ENCODE measurements at places on chromosomes 6 and 20.

- DNase-seq = no peak
Observed at GRCh38 chr6:43465948-43466347, 10.6 kb upstream of the DLK2 start.

GRCh38 chr20:15597306-15597705 is 975.9 kb downstream of the KIF16B start:
- no peak for DNase-seq

DNA sequence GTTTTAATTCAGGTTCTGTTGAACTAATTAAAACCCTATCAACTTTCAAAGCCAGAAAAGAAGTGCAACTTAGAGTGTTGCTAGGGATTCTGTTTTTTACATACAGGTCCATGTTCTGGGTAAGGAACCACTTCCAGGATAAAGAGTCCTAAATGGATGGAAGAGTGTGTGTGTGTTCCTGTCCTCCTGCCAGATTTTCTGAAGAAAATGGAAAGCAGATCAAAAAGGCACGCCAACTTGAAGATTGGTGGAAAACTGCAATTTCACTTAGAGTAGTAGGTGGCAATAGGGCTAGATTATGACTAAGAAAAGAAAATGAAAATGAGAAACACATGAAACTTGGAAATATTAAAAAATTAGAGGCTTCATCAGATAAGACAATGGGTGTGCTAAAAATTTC is 85.3 kb downstream of the COL21A1 start:
- no peak for DNase-seq

GRCh38 chr6:20882014-20882413 is 347.8 kb downstream of the CDKAL1 start:
- no peak for DNase-seq

GRCh38 chr6:292506-293192 is 362 bp downstream of the DUSP22 start:
- no peak for DNase-seq

- DNase-seq = peak; percentile 18
Observed at GRCh38 chr6:2274981-2275891, 29.8 kb upstream of the GMDS start.

DNA sequence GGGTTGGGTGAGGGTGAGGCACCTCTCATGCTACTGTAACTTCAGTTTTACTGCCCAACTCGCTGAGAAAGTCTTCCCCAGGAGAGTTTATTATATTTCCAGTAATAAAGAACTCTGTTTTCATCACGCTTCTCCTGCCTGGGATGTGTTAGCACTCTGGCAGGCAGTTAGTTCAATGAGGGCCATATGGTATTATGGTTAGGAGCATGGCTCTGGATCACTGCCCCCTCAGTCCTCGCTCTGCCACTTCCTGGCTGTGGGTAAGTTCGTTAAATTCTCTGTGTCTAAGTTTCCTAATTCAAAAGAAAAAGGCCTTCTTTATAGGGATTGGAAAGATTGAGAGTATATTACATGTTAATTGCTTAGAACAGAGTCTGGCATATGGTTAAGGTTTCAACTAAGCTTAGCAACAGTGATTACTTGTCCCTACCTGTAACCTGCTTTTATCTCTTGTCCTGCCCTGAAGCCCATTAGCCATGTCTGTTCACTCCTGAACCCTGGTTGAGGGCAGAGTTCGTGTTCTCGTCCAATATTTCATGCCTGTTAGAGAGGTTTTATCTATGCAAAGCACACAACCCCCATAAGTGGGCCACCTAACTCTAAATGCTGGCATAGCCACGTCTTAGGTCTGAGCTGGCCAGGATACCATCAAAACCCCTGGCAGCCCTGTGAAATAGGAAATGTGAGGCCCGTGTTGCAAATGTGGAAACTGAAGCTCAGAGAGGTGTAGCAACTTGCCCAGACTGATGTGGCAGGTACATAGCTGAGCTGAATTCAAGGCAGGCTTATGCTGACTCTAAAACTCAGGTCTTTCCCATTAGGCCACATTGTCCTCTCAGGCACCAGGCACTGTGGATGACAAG is 342.5 kb upstream of the JARID2 start:
- no peak for DNase-seq

DNA sequence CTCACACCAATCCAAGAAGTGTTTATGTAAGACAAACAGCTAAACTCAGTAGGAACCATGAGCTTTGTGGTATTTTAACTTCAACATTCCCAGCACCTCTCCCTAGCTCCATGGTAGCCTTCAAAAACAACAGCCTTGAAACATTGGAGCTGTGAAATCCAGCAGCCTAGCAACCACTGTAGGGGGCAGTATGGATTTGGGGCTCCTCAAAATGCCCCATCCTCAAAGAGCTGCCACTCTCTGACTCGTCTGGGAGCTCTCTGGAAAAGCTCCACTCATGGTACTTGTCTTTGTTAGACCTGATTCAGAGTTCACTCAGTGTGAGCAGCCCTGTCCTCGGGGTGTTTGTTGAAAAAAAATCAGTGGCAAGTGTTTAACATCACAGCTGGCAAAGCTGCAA is 82.9 kb downstream of the KIF6 start:
- no peak for DNase-seq

- DNase-seq = no peak
Observed at GRCh38 chr6:16031278-16031981, 97.5 kb upstream of the MYLIP start.

GRCh38 chr6:43833996-43834390 is 64.0 kb downstream of the VEGFA start:
- no peak for DNase-seq

DNA sequence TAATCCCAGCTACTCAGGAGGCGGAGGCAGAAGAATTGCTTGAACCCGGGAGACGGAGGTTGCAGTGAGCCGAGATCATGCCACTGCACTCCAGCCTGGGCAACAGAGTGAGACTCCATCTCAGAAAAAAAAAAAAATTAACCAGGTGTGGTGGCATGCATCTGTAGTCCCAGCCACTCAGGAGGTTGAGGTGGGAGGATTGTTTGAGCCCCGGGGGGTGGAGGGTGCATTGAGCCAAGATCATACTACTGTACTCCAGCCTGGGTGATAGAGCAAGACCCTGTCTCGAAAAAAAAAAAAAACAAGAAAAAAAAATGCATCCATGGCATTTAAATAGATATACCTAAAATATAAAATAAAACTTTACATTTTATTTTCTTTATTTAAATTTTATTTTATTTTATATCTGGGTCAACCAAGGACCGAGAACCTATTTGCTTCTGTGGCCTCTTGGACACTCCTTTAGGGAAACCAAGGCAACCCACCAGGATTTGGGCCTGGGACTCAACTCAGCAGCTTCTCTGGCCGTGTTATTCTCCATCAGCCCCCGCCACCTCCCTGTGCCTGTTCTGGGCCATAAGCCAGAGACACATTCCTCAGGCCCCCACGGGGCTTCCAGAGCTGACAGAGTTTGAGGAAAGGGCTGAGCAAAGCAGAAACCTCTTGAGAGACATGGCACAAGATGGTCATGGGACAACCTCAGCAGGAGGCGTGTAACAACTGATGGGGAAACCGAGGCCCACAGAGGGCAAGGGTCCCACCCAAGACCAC is 6.2 kb downstream of the SNTA1 start:
- no peak for DNase-seq

DNA sequence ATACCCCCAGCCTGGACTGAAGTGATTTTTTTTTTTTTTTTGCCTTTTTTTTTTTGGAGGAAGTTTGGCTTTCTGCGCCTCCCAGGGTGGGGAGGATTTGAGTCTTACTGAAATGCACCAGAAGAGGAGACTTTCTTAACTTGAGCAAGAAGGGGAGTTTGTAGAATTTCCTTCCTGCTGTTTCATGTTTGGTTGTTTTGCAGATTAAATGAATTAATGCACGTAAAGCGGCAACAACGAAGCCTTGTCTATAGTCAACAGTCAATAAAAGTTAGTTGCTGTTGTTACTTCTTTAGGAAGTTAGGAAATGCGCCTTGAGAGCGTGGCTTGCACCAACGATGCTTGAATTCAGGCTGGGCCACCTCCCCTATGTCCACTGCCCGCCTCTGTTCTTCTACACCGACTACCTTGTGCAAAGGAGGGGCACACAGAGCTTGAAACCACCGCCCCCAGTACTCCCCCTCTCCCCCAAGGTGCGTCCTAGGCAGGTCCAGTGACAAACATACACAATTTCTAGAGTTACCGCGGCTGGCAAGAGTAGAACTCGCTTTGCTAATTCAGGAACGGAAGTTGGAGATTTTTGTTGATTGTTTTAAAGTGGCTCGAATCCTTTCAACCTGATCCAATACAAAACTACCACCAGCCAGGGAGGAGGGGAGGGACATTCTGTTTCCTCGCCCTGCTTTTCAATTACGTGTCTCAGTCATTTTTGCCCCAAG is 830 bp upstream of the CYP24A1 start:
- no peak for DNase-seq

DNA sequence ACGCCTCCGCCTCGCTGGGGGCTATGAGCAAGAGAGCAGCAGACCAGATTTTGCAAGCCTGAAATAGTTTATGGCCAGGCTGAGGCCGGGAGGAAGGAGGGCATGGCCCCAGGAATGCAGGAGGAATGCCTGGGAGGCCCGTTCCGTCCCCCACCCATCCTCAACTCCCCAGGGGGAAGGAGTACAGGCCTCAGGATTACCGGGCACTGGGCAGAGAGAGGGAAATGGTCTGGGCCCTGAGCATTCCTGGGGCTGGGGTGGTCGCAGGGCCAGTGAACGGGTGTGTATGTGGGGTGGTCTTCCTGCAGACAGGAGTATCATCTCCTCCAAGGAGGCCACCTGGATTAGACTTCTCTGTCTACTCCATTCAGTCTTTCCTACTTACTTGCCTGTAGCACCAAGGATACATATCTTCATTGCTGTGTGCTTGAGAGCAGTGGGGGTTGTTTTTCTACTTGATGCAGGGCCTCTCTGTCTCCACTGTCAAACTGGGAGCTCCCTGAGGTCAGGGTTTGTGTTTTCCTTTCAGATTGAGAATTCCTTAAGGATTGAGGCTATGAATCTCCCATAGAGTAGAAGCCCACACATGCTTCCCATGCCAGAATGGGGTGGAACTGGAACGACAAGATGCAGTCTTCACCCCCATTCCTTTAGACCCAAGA is 81.3 kb downstream of the VEGFA start:
- DNase-seq = no peak

DNA sequence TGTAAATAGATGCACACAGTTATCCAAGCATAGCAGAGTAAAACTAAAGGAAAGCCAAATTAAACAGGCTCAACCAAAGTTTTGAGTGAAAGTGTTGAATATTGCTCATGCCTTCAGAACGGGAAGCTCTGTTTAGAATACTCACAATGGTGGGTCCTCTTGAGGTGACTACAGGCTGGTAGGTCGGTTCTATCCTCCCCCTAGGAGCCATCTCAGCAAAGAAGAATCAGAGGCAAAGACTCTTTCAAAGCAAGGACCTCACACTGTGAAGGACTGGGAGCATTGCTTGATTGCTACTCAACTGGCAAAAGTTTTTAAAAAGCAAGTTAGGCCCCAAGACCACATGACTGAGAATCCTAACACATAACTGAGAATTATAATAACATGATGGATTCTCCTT is 88.4 kb upstream of the JAG1 start:
- no peak for DNase-seq

GRCh38 chr6:75427329-75427728 is 66.3 kb downstream of the FILIP1 start:
- no peak for DNase-seq

GRCh38 chr20:36792422-36792821 is 18.9 kb upstream of the DSN1 start:
- peak; percentile 42 for DNase-seq

DNA sequence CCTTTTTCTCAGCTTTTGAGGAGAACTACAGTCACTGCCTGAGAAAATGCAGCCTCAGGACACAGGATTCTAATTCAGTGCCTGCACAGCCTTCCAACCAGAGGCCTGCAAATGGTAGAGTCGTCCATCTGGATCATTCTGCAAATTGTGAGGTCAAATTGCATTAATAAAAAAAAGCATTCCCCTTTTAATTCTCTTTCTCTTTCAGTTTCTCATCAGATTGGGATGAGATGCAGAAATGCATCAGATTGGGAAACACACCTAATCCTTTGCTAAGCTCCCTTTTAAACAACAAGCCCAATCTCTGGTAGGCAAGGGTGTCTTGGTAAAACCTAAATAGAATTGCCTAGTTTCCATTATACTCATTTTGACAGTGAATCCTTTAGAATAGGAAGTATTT is 838.8 kb downstream of the MAFB start:
- DNase-seq = no peak

DNA sequence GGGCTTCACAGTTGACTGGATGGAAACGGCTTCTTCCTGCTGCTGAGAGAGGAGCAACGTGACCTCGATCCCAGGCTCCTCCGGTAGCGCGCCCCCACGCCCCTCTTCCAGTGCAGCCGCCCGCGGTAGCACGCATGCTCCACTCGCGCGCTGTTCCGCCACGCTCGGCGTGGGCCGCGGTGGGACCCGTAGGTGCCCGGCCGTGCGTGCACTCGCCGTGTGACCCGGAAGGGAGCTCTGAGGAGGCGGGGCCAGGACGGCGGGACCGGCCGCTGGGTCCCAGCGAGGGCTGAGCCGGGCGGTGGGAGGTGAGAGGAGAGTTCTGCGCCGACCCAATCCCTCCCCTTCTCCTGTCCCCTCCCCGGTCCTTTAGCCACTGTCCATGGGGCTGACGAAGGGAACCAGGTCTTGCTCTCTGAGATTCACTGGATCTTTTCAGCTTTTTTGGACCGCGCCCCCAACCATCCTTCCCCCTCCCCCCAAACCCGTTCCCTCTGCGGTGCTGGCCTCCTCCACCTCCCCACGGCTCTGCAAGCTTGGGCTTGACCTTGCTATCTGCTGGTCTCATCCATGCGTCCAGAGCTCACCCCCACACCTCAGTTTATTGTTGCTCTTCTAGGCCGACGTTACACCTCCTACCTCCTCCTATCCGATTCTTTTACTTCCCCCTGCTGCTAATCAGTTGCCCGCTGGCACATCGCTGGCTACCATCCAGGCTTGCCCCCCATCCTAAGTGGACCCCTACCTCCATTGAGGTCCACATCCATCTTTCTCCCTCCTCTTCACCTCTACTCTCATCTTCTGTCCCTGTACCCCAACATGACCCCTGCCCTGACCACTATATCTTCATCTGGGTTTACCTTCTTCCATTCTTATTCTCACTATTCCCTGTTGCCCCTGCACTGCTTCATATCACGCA is at the start of gene CUL9:
Gene CUL9 (plus strand): TSS at position 255 of the 919 bp plus-strand sequence. CDS start 2,115 bp downstream, outside the sequence.
- no peak for DNase-seq

GRCh38 chr20:49601153-49601924 is 33.4 kb upstream of the PTGIS start:
- DNase-seq = no peak

DNA sequence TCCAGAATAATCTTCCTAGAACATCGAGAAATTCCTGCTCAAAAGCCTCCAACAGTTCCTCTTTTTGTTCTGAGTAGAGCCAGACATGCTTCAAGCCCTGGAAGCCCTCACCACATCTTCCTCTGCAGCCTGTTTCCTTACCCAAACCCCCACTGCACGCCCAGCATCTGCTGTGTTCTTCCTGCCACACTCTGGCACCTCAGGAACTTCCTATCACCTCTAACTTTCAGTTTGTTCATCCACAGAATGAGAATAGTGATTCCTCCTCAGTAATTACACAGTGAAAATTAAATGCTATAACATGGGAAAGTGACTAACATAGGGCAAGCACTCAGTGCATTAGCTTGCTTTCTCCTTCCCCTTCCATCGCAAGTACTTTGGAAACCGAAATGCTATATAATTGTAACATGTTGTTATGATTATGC is 26.3 kb downstream of the C6orf89 start:
- DNase-seq = no peak

Data from AG04450 (cell line).